ENCODE measurements at places on chromosomes 12 and 14.

DNA sequence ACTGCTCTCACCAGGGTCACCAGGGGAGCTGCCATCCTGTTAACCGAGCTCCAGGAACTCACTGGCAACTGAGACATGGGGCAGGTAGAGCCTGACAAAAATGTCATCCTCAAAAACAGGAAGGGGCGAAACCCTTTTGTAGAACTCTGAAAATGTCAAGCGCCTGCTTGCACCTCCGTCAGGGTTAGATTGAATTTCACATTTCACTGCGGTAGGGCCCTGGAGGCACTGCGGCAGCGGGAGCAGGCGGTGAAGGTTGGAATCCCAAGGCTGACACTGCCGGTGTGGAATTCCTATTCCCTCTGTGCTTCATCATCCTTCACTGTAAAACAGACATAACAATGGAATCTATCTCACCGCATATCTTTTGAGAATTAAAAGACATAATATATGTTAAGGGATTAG is 142.8 kb upstream of the TMCC3 start:
- DNase-seq = no peak

DNA sequence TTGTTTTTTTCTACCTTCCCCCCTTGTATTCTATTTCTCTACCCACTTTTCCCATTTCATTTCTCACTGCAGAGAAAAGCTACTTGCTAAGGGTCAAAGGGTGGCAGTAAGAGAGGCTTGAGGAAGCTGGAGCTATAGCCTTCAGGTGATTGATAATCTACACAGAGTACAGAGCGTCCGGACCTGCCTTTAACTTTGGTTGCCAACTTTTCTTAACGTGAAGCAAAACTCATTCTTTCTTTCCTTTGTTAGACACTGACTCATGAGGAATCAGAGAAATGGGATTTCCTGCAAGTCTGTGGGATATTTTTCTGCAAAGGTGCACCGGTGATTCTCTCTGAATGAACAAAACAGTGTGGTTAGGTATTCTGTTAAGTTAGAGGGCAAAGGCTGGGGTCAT is 133.3 kb downstream of the RMST start:
- no peak for DNase-seq

DNA sequence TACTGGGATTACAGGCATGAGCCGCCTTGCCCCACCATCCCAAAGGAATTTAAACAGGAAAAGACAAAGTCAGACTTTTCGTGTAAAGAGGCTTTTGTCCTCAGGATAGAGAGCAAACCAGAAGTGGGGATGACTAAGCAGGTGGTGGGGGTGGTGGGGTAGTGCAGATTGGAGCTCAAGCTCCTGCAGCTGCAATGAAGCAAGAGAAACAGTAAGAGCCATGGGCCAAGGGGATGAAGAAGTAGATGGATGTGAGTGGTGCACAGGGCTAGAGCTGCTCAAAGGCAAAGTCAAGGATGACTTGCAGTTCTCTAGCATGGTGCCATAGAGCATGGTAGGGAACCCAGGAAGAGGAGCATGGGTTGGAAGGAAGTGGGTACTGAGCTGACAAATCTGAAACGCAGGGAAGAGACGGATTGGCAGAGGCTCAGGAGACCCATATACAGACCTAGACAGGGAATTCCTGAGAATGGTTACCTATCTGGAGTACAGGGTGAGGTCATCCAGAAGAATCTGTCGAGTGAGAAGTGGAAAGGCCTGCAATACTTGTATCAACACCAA is 11.4 kb upstream of the RNF34 start:
- DNase-seq = no peak

- DNase-seq = no peak
These were observed 62.9 kb upstream of the RTRAF start for GRCh38 chr14:51926449-51926848.

GRCh38 chr12:56935752-56936151 is 1.5 kb upstream of the SDR9C7 start:
- no peak for DNase-seq

- no peak for DNase-seq
These were observed 15.0 kb downstream of the TMEM121 start for GRCh38 chr14:105541218-105541875.

DNA sequence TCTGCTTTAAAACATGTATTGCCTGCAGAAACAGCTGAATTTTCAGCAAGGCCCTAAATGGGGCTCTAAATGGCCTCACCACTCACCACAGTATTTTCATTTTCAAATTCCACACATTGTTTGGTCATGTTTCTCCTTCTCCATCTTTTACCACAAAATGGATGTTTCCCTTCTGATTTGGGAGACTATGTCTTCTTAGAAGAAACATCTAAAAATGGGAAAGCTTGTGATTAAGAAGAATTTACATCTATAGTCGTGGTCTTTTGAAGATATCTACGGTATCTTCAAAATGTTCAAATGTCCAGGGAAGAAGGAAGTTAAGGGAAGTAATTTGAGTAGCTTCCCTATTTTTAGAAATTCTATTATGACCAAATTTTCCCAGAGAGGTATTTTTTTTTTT is 20.7 kb upstream of the TUBA1C start:
- DNase-seq = no peak

- no peak for DNase-seq
These were observed 3.8 kb upstream of the INHBE start for GRCh38 chr12:57451233-57451778.

GRCh38 chr14:61329478-61330051 is 8.2 kb downstream of the PRKCH start:
- DNase-seq = no peak

- no peak for DNase-seq
These were observed 97.1 kb downstream of the OTOGL start for GRCh38 chr12:80196419-80196818.

DNA sequence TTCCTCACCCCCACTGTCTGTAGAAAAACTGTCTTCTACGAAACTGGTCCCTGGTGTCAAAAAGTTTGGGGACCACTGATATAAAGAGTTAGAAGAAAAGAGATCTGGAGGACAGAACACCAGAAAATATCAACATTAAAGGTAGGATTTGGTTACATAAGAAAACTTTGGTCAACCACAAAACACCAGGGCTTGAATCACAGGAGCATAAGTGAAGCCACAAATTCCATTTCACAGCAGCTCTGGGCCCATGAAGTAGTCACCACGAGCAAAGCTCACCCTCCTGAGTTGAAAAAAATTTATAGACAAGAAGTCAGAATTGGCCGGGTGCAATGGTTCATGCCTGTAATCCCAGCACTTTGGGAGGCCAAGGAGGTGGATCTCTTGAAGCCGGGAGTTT is 19.4 kb downstream of the RALGAPA1 start:
- no peak for DNase-seq

GRCh38 chr12:6143303-6143675 is 18.8 kb upstream of the VWF start:
- no peak for DNase-seq
